Left cardiac atrium (tissue), 4 donors: ENCODE measurements at places on chromosomes 2 and 18. TPM values are rescaled to one million over a fixed set of nuclear protein-coding genes. Genes with fewer than 3 reads are reported as not detected.

Gene LOXHD1
- total RNA-seq: 0.59 TPM

Gene RUFY4
- not detected for total RNA-seq

Gene HOXD4
- 0.29 TPM for total RNA-seq

Gene WDR7
- 29.1 TPM for total RNA-seq

Gene DNAJC5G
- total RNA-seq: 0.71 TPM

Gene MC4R
- not detected for total RNA-seq

Gene CIAO1
- total RNA-seq: 52.7 TPM

Gene BCL11A
- total RNA-seq: 4.7 TPM

Gene FOXI3
- total RNA-seq: not detected

Gene DSC2
- 18.0 TPM for total RNA-seq

Gene CHRND
- total RNA-seq: not detected

Gene SNRNP27
- total RNA-seq: 60.2 TPM

Gene PJVK
- total RNA-seq: 1.4 TPM

Gene MGAT4A
- total RNA-seq: 41.6 TPM

Gene CHCHD5
- 24.0 TPM for total RNA-seq

Gene NRP2
- 16.3 TPM for total RNA-seq

Gene SERPINB12
- total RNA-seq: not detected

Gene C2orf15
- not detected for total RNA-seq

Gene IL36RN
- total RNA-seq: not detected

Gene CDH19
- total RNA-seq: 33.0 TPM

Gene AGXT
- 0.29 TPM for total RNA-seq
